Stimulated activated naive CD8-positive, alpha-beta T cell treated with anti-CD3 and anti-CD28 coated beads, Interleukin-15, amount 100 ng/mL, for 72 hours (primary cell): ENCODE measurements at places on chromosomes 1 and 21.

DNA sequence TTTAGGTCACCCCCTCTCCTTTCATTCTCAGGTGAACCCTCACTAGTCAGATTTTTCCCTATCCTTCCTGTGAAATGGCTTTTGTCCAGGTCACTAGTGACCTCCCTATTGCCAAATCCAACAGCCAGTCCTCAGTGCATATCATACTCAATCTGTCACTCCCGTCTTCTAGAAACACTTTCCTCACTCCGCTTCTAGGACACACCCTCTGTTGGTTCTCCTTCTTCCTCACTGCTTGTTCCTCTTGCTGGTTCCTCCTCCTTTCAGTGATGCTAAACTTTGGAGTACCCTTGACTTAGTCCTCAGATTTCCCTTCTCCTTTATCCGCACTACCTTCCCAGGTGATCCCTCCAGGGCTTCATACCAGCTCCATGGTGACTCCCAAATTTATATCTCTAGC, 94.3 kb downstream of the RNF220 start:
- DNase-seq = no peak

- peak; percentile 52 for DNase-seq
Observed at GRCh38 chr1:203306965-203307541, 1.7 kb downstream of the BTG2 start.

GRCh38 chr1:81437649-81438048, 363.1 kb upstream of the ADGRL2 start:
- DNase-seq = no peak

- no peak for DNase-seq
Observed at GRCh38 chr1:145692785-145693443, 14.3 kb downstream of the PDZK1 start.

DNA sequence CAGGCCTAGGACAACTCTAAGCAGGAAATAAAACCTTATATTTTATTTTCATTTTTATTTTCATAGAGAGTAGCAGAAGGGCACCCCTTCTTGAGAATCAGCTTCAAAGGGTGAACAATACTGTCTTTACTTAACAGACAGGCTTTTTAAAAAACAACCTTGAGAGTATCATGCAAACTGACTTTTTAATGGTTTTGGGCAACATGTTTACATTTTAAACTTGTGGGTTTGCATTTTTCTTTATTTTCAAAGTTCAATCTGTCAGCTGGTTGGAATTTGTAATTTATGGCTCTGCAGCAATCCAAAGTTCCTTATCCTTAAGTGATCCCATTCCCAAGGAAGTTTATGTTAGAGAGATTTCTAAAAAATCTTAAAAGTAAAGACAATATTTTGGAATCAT, 392.3 kb upstream of the ADAMTS5 start:
- no peak for DNase-seq

- no peak for DNase-seq
Observed at GRCh38 chr1:30778154-30778978, 20.8 kb upstream of the LAPTM5 start.

GRCh38 chr1:153262462-153263157, 3.1 kb downstream of the LORICRIN start:
- DNase-seq = no peak

DNA sequence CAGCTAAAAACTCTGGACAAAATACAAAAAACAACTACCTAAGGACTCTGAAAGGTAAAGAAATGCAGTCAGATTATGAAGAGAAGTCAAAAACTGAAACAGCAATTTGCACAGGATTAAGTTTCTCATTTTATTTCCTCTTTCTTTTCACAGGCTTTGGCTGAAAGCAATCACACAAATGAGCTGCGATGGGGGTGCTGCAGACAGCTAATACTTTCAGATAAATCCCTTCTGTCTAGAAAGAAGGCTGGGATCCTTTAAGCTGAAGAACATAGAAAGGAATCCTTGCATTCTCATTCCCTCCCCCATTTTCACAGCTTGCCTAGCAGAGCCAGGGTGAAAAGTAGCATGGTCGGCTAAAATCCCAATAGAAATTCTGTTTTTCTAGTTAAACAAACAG, 32.0 kb upstream of the PRDX6 start:
- DNase-seq = no peak

- DNase-seq = no peak
Observed at GRCh38 chr1:219774386-219774785, 154.0 kb downstream of the SLC30A10 start.

GRCh38 chr1:76352741-76353435, 278.3 kb downstream of the ST6GALNAC3 start:
- DNase-seq = no peak

DNA sequence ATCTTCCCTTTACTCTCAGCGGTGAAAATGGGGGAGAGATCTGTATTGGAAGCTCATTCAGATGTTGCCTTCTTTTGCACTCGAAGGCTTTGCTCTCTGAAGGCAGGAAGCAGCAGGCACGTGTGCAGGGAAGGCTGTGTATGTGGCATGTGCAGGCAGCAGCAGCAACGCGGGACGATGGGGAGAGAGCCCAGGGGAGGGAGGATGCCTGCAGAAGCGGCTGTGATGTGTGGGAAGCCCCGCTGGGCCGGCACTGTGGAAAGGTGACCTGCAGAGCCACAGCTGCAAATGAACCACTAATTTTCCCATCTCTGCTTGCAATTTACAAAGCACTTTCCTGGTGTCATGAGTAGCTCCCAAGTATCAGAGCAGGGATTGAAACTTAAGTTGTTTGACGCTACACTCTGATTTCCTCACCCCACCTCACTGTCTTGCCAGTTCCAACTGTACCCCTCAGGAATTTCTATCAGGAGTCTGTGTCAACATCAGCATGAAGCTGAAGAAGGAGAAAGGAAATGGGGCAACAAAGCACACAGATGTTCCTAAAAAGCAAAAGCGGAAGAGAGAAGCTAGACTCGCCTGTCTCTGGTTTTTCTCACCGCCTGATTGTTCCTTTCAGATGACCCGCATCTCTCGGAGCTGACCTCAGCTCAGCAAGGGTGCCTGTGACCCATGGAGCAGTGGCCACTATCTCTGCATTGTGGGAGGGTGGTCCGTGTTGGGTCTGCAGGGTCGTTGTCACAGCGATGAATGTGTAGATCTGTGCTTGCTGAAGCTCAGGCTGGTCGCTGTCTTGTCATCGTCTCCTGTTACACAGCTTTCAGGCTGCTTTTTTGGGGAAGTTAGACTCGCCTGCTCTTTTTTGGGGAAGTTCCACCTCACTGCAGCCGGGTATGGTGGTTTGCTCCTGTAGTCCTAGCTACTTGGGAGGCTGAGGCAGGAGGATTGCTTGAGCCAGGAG, 156.1 kb downstream of the KIF26B start:
- DNase-seq = peak; percentile 10

DNA sequence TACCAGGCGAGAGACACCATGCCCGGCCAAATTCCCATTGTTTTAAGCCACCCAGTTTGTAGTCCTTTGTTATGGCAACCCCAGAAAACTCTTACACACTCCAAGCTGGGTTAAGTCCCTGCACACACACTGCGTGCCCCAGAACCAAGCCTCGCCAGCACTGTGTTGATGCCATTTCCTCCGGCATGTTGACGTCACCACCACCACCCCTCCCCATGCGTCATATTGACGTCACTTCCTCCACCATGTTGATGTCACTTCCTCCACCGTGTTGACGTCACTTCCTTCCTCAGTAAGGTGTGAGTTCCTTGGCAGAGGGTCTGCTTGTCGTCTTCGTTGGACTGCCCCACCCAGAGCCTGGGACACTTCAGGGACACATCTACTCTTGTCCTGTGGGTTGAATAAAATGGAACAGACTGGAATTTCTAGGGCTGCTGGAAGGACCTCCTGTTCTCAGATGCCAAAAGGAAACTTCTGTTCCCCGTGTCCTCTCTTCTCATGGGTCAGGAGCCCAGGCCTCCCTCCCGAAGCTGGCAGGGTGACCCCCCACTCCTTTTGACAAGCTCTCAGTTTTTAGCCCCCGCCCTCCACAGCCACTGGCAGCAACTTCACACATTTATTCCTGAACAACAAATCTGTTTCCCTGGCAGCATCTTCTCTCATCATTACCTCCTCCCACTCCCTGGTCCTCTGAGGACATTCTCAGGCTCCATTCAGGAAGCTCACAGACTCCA, 643.3 kb downstream of the NPHP4 start:
- no peak for DNase-seq

DNA sequence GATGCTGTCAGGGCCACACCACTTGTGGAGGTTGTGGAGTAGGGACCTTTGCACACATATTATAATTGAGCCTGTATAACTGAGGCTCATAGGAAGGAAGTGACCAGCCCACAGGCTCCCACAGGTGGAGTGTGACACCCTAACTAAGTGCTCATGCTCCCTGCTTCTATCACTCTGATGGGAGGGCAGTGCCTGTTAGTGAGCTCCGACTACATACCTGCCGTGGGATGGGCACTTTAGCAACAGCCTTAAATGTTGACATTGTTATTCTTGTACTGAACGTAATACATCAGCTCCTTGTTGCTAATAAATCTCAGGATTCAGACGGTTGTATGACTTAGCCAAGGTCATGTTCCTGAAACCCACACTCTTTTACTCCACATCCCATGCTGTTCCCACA, 58.0 kb downstream of the BEND5 start:
- no peak for DNase-seq

DNA sequence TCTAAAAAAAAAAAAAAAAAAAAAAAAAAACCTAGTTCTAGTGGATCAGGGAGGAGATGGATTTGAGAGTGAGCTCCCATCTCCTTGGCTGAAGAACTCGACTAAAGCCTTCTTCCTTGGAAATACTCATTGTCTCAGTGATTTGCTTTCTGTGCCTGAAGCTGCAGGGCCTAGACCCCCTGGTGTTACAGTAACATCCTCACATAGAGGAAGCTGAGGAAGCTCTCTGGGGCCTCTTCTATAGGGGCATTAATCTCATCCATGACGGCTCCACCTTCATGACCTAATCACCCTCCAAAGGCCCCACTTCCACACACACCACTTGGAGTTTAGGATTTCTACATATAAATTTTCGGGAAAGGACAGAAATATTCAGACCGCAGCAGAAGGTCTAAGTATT, 95.9 kb upstream of the ETS2 start:
- DNase-seq = no peak

- DNase-seq = no peak
Observed at GRCh38 chr1:215766521-215766920, 199.4 kb downstream of the KCTD3 start.

GRCh38 chr1:29290414-29290985, 54.2 kb downstream of the PTPRU start:
- DNase-seq = no peak

GRCh38 chr1:15153184-15153841, at the start of gene TMEM51:
TMEM51 (plus strand) TSS chr1:15153747; CDS start chr1:15215088, 61,341 bp downstream.
- peak; percentile 2 for DNase-seq

GRCh38 chr1:110515041-110515440, 3.9 kb downstream of the KCNA10 start:
- no peak for DNase-seq

DNA sequence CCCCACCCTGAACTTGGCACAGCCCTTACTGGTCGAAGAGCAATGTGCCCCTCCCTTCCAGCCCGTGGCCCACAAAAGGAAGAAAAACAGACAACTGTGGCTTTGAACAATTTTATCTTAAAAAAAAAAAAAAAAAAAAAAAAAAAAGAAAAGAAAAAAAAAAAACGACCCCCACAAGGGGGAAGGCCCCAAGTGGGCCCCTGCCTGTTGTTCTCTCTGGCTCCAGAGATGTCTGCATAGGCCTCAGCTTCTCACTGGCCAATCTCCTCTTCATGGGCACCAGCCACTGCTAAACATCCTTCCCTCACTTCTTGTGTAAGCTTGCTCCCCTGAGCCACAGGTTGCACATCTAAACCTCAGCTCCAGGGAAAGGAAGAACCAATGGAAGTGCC, 386 bp upstream of the TSTD1 start:
- DNase-seq = no peak

DNA sequence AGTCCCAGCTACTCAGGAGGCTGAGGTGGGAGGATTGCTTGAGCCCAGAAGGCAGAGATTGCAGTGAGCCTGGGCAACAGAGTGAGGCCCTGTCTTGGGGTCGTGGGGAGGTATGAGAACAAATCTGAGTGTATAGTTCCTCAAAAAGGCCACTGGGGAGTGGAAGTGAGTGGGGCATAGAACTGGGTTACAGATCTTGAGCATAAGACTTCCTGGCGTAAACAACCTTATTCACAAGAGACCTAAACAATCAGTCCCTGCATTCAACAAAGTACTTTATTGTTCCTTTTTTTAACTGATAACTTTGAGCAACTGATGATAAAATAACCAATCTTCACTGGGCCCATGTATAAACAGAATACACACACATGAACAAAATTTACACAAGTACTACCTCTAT, 72.7 kb upstream of the MUTYH start:
- DNase-seq = no peak

GRCh38 chr1:211920602-211921226, 90.2 kb upstream of the LPGAT1 start:
- no peak for DNase-seq

DNA sequence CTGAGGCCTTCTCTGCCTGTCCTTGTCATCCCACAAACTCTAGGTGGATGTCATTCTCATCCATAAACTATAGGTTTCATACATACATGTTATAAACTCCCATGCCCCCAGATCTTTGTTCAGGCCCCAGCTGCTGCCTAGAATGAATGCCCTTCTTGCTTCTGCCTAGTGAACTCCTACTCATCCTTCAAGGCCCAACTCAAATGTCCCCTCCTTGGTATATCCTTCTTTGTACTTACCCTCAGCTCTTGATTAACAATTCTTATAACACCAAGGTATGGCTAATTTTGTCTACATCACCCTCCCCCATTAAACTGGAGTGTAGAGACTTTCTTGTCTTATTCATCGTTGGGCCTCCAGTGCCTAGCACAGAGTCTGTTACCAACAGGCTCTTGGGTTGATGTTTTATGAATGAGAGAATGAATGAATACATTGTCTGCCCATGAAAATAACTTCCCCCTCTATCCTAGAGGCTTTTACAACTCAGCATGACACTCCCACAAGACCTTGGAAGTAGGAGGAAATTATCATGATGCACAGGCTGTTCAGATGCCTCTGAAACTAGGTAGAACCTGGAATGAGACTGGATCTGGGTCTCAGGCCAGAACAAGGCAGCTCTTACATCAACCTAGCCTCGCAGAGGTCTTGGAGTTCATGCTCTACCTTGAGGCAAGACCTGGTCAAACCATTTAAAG, 26.9 kb downstream of the EPHB2 start:
- DNase-seq = no peak

DNA sequence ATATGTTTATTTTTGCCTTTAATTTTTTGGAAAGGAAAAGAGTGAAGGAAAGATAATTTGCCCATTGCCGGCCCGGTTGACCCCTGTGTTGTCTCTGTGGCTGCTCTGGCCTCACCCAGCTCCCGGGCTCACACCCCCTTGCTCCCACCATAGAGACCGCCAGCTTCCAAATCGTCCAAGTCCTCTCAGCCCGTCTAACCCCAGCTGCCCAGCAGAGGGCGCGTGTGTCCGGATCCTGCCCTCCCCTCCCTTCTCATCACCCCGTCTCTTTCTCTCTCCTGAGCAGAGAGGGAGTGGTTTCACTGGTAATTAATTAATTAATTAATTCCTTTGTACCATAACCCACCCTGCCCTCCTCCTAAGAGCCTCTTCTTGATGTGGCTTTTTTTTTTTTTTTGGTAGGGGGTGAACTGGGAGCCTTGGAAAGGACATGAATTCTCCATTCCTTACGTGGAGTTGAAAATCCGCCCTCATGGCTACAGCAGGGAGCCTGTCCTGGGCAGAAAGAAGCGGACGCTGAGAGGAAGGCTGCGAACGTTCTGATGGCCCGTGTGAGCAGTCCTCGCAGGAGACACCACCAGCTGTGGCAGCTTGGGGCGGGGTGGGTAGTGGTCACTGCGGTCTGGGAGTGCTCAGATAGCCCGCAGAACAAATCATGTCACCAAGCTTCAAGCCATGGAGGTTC, 45.9 kb downstream of the KIAA0040 start:
- DNase-seq = peak; percentile 71
